ENCODE measurements at places on chromosomes 6 and 20. TPM values are rescaled to one million over a fixed set of nuclear protein-coding genes. Genes with fewer than 3 reads are reported as not detected.
A peak's percentile ranks its signal among the peaks of the same experiment; 100 is the strongest.

TMEM170B gene
- 4.8 TPM for total RNA-seq

HCRTR2 gene
- not detected for total RNA-seq

RIMS4 gene
- not detected for total RNA-seq

PLAGL1 gene
- 13.1 TPM for total RNA-seq

MAP3K5 gene
- total RNA-seq: 34.7 TPM

OLIG3 gene
- not detected for total RNA-seq

NOX3 gene
- not detected for total RNA-seq

LIN28B gene
- total RNA-seq: not detected

USP49 gene
- total RNA-seq: 2.0 TPM

GRCh38 chr6:30970946-30971345 lies 12.6 kb upstream of the MUC21 start:
- DNase-seq: no peak

GRCh38 chr6:107129370-107129925 lies 14.1 kb upstream of the BEND3 start:
- DNase-seq: no peak

GRCh38 chr6:157867155-157867559 lies 44.1 kb downstream of the SNX9 start:
- DNase-seq: no peak

GRCh38 chr20:38094373-38094891 lies 60.9 kb downstream of the RPRD1B start:
- peak; percentile 79 for DNase-seq

GRCh38 chr6:43275801-43276576 lies 22.1 kb upstream of the SLC22A7 start:
- DNase-seq: no peak

DNA sequence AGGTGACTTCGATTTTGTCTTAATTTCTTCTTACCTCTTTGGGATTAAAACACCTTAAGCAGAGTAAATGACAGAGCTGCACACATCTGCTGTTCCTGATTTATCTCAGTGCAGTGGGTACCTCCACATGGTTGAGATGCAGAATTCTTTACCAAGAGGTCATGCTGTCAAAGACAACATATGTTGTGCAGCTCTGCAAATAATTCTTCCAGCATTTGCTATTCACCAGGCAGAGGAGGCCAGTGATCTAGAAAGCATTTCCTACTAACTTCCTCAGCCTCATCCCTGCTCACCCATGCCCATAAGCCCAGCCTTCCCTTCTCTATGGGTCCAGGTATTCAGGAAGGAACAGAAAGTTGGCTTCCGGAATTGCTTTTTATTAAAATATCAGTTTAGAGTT lies 109.3 kb downstream of the THBS2 start:
- no peak for DNase-seq

DNA sequence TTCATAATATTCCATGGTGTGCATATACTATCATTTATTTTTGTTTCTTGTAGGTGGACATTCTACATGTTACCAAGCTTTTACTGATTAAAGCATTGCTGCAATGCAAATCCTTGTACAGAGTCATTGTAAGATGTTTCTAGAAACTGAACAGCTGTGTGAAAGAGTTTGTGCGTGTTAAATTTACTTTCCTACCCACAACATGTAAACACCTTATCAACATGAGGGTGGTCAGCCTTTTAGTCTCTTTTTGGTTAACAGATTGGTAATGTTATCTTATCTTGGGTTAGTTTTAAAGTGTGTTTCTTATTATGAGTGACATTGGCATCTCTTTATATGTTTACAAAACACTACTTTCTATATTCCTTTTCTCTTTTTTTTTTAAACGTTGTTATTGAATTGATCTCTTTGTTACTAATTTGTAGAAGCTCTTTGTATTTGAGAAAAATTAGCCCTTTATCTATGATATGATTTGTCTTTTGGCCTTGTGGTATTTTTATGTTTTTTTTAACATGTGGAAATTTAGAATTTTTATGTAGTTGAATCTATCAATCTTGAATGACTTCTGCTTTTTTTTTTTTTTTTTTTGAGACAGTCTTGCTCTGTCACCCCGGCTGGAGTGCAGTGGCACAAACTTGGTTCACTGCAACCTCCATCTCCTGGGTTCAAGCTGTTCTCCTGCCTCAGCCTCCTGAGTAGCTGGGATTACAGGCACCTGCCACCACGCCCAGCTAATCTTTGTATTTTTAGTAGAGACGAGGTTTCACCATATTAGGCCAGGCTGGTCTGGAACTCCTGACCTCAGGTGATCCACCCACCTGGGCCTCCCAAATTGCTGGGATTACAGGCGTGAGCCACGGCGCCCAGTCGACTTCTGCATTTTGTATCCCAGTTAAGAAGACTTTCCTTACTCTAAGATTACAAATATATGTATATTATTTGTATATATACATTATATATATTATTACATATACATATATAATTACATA lies 112.1 kb downstream of the TCP11 start:
- DNase-seq: no peak

GRCh38 chr20:25532971-25533391 lies 52.4 kb downstream of the NINL start:
- no peak for DNase-seq

DNA sequence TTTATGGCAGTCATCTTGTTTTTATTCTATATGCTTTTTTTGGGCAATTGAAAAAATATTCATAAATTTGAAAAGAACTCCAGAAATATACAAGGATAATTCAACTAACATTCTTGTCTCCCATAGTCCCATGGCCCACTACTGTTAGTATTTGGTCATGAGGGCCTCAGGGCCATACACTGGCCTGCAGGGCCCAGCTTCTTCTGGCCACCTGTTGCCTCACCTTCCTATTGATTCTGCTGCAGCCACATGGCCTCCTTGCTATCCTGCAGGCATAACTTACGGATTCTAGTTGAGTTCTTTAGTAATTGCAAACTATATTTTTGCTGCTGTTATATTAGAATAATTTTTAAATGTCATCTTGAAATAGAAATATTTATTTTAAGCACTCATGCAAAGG lies 72.6 kb downstream of the SCAND1 start:
- no peak for DNase-seq

- DNase-seq: no peak
Observed at GRCh38 chr6:62367601-62368000, 81.6 kb upstream of the KHDRBS2 start.

DNA sequence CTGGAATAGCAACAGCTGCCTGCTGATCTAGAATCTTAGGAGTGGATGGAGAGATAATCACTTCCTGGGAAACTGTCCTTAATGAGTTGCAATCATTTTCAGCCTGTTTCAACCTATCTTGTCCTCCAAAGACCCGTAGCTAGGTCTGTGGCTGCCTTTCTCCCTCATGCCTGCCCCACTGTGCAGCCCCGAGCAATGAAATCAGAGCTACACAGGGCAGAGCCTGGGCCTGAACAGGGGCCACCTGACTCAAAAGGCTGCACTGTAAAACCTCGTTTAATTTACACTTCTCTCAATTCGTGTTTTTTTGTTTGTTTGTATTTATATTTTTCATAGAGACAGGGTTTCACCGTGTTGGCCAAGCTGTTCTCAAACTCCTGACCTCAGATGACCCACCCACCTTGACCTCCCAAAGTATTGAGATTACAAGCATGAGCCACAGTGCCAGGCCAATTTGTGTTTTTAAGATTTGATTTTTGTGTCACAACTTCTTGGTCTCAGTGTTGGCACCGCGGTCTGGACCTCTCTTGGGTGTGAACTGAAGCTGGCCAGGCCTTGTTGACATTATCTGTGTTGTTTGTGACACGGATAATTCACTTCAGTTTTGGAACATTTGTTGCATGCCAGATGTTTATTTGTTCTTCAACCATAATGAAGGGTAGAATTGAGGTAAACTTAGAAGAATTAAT lies 21.5 kb downstream of the GGTLC1 start:
- no peak for DNase-seq

- no peak for DNase-seq
Observed at GRCh38 chr6:3379482-3380060, 77.3 kb downstream of the SLC22A23 start.

DNA sequence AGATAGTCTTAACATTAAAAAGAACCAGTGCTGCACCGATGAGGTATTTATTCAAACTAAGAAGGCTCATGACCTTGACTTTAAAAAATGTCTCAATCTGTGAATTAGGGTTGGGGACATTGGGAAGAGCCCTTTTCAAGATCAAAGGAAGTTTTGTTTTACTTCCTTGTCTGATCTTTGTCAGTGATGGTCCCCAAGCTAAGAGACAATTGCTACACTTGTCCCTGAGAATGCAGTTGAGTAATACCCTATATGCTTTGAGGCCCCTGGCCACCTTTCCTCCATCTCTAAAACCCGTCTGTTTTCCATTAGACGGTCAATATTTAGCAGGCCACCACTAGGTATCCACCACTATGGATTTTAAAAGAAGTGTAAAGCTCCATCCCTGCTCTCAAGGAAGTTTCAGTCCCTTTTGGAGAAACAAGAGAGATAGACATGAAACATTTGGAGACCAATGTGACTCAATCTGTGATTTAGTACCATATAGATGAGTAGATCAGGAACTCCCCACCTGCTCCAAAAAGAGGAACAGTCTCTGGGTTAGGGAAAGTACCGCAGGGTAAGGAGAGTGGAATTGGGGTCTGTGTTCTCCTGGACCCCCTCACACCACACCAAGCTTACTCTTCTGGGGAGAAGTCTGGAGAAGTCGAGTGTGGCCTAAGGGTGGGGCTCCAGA lies 99.1 kb upstream of the ISM1 start:
- DNase-seq: no peak

DNA sequence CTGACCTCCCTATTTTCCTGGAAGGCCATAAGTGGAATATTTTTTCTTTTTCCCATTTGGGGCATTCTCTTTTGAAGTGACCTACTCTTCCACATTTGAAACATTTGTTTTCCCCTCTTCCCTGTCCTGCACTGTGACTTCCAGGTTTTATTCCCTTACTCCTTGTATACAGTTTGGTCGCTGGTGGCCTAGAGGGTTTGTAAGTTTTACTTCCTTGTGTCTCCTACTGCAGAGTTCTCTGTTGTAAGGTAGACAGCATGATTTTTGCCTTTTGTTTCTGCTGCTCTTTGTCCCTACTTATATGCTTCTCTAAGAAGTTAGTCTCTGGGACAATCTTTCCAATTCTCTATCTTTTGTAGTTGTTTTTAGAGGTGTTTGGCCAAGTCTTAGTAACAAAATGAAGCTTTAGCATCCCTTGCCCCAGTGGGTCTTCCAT lies 7.4 kb upstream of the ZNFX1 start:
- DNase-seq: no peak

DNA sequence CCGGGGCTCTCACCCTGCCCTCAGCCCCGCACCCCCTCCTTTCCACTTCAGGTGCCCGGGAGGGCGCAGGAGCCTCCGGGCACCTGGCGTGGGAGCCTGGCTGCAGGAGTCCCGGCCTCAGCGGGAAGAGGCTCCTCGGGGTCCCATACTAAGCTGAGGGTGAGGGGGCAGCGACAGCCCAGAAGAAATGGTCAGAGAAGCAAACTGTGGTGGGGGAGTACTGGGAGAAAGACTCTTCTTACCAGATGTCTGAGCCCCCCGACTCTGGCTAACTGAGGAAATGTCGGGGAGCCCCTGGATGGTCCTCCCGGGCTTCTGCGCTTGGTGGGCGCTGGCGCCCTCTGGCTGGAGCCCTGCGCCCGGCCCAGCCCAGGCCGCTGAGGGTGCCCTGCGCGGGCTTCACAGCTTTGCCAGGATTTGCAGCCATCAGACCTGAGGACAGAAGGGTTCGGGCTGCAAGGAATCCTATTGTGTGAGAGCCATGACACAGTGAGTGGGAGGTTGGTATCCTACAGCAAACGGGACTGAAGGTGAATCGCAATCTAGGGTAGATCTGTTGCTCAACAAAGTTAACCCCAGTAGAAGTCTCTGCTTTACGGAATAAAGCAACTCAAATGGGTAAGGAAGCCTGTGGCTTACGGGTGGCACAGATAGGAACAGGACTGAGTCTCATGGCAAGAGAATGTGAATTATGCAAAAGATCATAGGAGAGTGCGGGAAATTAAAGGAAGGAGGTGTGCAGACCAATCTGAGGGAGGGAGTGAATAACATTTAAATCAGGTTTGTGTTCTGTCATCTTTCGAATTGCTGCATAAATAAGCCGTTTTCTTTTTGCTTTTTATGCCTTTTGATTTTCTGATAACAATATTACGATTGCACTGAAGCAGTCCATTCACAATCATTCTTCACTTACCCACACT lies 639 bp upstream of the RCAN2 start:
- peak; percentile 76 for DNase-seq

DNA sequence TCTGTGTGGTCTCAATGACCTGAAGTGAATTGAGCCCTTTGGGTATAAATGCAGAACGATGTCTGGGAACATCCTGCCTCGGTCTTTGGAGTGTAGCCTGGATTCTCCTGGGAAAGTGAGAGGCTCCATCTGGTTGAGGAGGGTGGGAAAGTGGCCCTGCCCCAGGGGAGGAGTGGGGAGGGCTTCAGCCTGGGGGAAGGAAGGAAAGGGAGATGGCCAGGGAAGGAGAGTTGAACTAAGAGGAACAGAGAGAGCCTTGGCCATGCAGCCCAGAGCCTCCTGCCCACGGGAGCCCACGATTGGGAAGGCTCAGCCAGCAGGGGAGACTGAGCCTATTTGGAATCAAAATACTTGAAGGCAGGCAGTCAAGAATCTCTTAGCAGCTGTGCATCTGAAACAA lies 2.3 kb upstream of the EPB41L1 start:
- DNase-seq: no peak

DNA sequence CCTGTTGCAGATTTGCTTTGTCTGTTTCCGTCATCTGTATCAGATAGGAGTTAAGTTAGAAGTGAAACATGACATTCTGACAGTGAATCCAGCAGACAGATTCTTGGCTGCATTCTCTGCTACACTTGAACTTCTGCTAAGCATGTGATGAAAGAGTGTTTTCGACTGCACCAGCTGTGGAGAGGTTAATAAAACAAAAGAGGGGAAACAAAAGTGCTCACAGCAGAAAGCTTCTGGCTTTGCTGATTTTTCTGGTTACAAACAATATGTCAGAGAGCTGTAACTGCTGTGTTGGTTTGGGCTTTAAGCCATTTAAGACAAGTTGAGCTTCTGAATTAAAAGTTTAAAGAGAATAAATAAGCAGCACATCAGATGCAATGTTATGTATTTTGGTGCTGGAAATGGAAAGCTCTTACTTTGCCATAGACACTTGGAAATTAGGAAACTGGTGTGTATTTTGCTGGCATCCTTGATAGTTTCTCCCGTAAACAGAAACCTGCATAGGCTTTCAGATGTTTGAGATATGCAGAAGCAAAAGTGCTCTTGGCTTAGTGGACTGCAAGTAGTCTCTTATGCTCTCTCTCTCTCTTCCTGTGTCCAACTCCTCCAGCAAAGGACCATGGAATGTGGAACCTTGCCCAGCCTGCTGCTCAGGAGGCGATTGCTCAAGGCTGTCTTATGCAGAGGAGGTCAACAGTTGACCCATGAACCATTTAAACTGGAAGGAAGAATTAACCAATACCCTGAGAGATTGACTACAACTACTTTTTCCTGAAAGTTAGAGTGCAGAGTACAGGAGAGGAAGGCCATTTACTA lies 104.9 kb downstream of the RPS12 start:
- DNase-seq: peak; percentile 76

Measured in Right ventricle myocardium inferior (tissue), 1 donor.